GM13977 (cell line): ENCODE measurements at places on chromosomes 2 and 18.

- DNase-seq = no peak
Measured at GRCh38 chr2:134377730-134378129, 123.9 kb downstream of the MGAT5 start.

DNA sequence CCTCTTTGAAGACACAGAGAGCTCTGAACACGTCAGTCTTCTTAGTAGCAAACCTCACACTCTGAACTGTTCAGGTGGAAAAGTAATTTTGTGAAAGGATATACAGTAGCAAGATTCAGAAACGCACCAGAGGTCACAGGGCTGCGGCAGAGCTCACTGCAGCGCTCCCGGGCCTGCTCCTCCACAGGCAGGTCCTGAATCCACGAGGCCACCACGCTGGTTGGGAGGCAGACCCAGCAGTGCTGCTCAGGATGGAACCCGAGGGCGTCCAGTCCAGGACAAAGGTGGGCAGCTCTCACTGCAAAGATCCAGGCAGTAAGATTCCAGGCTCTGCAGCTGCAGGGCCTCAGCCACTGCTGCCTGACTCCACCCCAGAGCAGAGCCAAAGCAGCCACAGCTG, 576.2 kb upstream of the SALL3 start:
- no peak for DNase-seq

- no peak for DNase-seq
Measured at GRCh38 chr2:225598897-225599296, 199.4 kb downstream of the NYAP2 start.

- DNase-seq = peak; percentile 25
Measured at GRCh38 chr2:138712212-138712979, 67.8 kb downstream of the NXPH2 start.

DNA sequence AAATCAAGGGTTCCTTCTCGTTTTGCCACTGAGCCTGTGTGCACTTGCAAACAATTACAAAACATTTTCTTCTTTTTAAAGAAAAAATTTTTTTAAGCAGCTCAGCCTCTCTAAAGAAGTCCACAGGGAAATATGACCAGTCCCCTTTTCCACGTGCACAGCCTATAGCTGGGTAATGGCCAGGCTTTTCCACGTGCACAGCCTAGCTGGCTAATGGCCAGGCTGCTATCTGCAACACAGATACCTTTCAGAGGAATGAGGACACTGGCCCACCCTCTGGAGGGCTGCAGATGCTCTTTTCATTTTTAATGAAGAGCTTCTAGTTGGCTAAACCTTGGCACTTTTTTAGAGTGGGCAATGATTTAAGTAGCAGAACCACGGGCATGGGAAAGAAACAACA, 46.3 kb downstream of the ASB18 start:
- no peak for DNase-seq

GRCh38 chr2:172955587-172955986, 120.1 kb upstream of the MAP3K20 start:
- no peak for DNase-seq

GRCh38 chr2:30217644-30218337, 13.5 kb upstream of the LBH start:
- DNase-seq = no peak

DNA sequence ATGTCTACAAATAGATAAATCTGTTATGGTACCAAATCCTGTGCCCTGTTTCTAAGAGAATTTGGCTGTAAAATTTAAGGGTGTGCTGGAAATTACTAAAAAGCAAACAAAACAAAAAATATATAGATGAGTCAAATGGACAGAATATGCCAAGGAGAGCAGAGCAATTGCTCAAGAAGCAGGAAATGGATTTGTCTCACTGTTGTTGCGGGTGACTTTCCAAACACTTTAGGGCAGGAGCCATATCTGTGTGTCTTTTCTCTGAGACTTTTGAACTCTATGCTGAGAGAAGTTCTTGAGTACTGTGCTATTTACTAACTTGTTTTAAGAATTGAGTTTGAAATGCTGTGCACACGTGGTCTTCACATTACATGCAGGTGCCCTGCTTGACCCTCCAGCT, 221.7 kb downstream of the PHLPP1 start:
- no peak for DNase-seq

- no peak for DNase-seq
Measured at GRCh38 chr2:165494573-165494972, 25.1 kb downstream of the CSRNP3 start.

- no peak for DNase-seq
Measured at GRCh38 chr2:214242797-214243196, 168.1 kb upstream of the VWC2L start.

- DNase-seq = no peak
Measured at GRCh38 chr2:47868611-47869352, 37.5 kb downstream of the FBXO11 start.

DNA sequence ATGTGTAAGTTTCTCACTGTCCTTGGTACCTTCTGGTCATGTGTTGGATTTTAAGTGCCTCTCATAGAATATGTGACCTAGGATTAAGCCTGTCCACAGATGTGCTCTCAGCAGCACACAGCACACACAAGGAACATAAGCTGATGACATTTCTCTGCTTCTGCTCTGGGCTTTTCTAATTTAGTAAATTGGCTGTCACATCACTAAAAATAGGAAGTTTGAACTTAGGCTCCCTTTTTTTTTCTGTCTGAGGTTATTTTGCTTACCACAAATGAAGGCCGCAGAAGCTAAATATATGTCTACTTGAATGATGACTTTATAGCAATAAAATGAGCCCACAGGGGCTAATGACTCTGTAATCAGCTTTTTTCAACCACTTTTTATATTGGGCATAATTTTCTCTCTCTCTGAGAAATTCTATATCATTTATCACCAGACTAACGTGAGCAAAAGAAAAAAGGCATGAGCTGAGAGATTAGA, 150.2 kb upstream of the KLHL14 start:
- peak; percentile 9 for DNase-seq

- no peak for DNase-seq
Measured at GRCh38 chr2:123179526-123179925, 845.6 kb upstream of the CNTNAP5 start.

GRCh38 chr2:11406958-11407381, 59.0 kb downstream of the E2F6 start:
- DNase-seq = no peak

- DNase-seq = no peak
Measured at GRCh38 chr2:177633910-177634294, 241.3 kb downstream of the AGPS start.
